ENCODE measurements at places on chromosomes 1 and 21.

DNA sequence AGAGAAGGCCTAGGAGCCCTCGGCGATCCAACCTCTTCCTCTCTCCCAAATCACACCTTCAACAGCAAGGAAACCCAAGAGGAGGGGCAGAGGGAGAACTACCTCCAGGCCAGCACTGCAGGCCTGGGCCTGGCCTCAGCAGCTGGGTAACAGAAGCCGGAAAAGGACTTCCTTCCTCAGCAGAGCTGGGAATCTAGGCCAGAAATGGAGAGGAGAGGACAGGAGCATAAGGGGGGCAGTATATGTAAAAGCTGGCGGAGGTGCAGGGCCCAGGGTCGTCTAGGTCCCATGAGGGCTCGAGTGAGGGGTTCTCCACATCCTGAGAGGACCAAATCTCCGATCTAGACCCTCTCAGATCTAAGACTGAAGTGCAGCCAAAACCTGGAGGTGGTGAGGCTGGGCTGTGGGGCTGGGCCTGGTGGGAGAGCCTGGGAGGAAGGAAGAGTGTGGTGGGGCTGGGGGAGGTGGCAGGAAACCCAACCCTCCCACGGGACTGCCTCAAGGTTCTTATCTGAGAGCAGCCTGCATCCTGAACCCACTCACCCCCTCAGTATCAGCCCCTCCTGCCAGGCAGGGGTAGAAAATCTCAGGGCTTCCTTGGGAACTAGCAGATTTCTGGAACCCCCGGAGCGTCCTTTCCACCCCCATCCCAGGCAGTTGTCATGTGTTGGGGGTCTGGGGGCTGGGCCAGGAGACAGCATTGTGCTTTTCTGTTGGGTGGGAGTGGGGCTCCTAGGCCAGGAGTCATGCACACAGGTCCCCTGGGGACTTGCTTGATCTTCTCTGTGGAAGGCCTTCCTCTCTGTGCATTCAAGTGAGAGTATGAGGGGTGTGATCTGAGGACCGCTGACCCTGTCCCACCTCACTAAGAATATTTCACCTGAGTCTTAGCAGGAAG lies 33.0 kb downstream of the PIK3C2B start:
- DNase-seq: no peak

GRCh38 chr1:2221271-2221670 lies 6.8 kb upstream of the SKI start:
- DNase-seq: no peak

DNA sequence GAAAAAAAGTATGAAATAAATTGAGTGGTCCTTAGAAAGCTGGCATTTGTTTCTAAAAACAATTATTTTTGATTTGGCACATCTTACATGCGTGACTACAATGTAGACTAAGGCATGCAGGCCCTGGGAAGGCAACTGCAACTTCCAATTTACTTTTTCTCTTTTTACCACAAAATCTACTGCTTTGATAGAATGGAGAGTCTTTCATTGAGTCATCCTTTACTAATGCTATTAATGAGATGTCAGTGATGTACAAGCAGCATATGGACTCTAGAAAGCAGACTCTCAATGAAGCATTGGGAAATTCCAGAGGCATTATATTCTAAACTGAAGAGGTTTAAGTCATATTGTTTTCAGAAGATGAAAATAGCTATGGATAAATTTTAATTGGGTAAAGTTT lies 29.6 kb upstream of the PRRX1 start:
- no peak for DNase-seq

- no peak for DNase-seq
Observed at GRCh38 chr1:204478172-204478899, 16.3 kb downstream of the PIK3C2B start.

All from NCI-H510A (cell line).